ENCODE measurements at places on chromosomes 16 and 17.

- no peak for DNase-seq
Measured at GRCh38 chr16:15715221-15715620, 65.2 kb downstream of the NDE1 start.

DNA sequence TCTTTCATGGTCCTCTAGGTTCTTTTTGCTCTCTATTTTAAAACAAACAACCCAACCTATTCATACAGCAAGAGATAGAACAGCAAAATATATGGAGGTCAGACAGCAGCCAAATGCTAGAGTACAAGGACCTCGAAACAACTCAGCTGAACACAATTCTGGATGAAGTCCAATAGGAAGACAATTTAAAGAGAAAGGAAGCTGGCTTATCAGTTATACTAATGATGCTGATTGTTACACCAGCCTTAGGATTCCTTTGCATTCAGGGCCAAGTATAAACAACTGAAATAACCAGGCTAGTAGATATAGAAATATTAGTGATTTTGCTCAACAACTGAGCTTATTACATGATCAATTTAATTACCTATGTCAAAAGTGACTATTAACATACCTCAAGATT lies 2.5 kb downstream of the SSH2 start:
- DNase-seq: no peak

DNA sequence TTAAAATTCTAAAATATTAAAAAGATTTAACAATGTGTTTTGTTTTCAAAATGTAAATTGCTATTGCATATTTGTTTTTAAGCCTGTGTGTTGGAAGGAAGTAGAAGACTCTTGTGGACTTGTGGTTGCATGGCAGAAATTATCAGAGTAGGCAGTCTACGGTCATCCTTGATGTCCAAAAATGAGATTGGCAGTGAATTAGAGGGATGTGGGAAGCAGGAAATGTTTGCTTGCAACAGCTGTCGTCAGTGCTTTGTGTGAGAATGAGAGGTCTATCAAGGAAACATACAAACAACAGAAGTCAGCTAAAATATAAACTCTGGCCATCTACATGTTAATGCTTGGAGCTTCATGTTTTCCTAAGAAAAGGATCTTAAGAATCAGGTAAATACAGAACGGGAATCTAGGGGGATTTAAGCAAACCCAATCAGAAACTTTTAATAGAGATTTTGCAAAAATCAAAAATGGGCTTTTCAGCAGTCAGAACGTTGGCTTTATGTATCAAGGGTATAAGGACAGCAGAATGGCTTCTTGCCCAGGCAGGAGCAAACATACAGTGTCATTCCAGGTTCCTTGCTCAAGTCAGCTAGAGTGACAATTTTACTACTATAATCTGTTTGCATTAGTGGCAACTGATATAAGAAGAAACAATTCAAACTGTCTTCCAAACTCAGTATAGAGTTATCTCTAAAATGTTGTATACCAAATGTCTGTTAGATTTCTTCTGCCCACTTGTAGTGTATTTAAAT lies 196.7 kb downstream of the CYB561 start:
- peak; percentile 7 for DNase-seq

- DNase-seq: no peak
Measured at GRCh38 chr16:48635199-48635718, 25.3 kb upstream of the N4BP1 start.

GRCh38 chr17:81563861-81564586 lies 11.9 kb upstream of the FAAP100 start:
- DNase-seq: no peak

- DNase-seq: no peak
Measured at GRCh38 chr16:77408607-77409006, 26.2 kb downstream of the ADAMTS18 start.

- DNase-seq: no peak
Measured at GRCh38 chr17:33369149-33369548, 76.1 kb upstream of the ASIC2 start.

GRCh38 chr17:83136156-83136555 lies 56.7 kb downstream of the METRNL start:
- DNase-seq: no peak

DNA sequence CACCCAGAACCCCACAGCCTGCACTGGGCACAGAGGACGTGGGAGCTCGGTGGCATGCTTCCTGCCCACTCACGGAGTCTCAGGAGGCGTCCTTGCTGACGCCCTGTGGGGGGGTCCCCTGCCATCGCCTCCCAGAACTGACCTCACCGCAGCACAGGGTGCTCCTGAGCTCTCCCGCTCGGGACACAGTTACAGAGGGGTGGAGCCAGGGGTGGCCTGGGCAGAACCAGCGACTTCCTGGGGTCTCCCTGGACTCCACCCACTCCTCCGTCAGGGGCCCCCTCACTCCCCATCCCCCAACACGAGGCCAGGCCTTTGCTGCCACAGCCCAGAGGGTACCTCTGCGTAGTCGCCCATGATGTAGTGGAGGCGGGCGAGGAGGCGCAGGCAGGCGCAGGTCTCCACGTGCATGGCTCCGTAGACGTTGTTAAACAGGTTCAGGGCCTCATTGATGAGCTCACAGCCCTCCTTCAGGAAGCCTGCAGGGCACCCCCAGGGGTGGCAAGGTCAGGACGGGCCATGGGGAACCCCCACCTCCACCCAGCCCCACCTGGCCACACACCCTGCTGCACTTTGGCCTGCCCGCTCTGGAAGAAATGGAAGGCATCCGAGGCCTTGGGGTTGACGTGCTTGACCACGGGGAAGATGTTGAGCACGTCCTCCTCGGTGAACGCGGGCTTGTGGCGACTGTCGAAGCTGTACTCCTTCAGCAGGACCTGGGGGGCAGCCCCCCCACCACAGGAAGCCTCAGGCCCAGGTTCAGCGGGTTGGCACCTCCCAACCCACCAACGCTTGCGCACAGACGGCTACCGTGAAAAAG lies 17.8 kb downstream of the CLUH start:
- DNase-seq: peak; percentile 7

DNA sequence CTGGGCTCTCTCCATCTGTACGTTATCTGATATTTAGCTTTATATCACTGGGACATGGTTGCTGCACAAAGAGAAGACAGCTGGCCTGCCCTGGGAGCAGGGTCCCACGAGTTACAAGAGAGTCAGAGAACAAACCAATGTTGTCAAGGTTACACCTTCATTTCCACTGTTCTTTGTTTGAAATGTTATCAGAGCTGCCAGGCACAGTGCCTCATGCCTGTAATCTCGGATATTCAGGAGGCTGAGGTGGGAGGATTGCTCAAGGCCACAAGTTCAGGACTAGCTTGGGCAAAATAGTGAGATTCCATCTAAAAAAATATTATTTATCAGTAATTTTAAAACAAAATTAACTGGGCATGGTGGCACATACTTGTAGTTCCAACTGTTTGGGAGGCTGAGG lies 34.6 kb downstream of the ATP6V0A1 start:
- no peak for DNase-seq

GRCh38 chr17:80050706-80051105 lies 14.3 kb downstream of the CCDC40 start:
- DNase-seq: no peak

- DNase-seq: no peak
Measured at GRCh38 chr16:17106243-17106791, 364.4 kb downstream of the XYLT1 start.

DNA sequence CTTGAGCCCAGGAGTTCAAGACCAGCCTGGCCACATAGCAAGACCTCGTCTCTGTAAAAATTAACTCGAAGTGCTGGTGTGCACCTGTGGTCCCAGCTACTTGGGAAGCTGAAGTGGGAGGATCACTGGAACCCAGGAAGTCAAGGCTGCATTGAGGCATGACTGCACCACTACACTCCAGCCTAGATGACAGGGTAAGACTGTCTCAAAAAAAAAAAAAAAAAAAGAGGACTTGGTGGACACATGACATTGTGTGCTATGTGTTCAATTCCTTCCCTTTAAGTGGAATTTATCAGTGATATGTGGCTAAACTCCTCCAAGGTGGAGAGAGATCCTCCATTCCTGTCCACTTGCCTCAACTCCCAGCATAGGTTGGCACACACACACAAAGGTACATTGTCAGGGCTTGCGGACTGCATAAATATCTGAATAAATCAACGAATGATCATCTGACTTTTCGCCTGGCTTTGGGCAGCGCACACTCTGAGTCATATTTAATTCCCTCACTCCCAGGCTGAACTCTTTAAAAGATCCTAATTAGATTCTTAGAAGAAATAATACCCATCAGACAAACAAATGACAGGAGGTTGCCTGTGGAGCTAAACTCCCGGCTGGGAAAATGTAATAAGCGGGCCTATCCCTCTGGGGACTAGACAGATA lies 25.0 kb upstream of the SYT17 start:
- no peak for DNase-seq

DNA sequence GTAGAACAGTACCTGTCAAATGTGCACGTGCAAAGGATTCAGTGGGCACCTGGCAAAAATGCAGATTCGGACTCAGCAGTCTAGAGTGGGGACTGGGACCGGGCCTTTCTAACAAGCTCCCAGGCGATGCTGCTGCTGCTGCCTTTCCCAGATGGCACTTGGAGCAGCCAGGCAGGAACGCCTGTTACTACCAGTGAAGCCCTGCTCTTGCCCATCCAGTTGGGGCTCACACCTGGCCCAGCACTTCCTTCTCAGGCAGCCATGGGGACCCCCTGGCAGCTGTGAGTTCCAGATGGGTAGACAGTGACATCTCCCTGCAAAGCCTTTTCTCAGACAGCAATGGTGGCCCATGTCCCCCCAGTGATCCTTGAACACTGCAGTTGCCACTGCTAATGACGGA lies 30.4 kb downstream of the KDM8 start:
- no peak for DNase-seq

DNA sequence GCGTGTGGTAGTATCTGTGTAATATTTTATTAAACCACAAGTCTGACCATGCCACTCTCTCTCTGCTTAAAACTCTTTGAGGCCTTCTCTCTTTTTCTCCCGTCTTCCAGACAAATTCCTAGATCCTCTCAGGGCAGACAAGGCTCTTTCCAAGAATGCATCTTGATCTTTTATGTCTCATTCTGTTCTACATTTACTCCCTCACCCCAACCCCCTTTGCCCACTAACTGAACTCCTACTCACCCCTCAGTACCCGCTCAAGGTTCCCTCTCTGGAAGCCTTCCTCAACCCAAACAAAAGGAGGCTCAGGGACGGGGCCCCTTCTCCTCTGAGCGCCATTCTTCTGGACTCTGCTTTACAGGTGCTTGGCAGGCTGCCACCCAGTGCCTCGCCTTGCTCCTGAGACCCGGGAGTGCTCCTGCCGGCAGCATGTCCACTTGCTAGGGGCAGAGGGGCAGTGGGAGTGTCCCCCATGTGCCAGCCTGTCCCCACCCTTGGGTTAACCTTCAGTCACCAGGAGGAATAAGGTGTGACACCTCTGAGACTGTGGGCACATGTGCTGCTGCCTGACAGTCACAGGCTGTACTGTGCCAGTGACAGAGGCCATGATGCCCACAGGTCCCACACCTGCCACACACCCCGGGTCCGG lies 9.2 kb downstream of the SLC13A2 start:
- DNase-seq: no peak

GRCh38 chr17:33689725-33690124 lies 396.6 kb upstream of the ASIC2 start:
- DNase-seq: no peak
